Astrocyte (in vitro differentiated cells and primary cell): ENCODE measurements at places on chromosomes 2 and 18.
A peak's percentile ranks its signal among the peaks of the same experiment; 100 is the strongest.

DNA sequence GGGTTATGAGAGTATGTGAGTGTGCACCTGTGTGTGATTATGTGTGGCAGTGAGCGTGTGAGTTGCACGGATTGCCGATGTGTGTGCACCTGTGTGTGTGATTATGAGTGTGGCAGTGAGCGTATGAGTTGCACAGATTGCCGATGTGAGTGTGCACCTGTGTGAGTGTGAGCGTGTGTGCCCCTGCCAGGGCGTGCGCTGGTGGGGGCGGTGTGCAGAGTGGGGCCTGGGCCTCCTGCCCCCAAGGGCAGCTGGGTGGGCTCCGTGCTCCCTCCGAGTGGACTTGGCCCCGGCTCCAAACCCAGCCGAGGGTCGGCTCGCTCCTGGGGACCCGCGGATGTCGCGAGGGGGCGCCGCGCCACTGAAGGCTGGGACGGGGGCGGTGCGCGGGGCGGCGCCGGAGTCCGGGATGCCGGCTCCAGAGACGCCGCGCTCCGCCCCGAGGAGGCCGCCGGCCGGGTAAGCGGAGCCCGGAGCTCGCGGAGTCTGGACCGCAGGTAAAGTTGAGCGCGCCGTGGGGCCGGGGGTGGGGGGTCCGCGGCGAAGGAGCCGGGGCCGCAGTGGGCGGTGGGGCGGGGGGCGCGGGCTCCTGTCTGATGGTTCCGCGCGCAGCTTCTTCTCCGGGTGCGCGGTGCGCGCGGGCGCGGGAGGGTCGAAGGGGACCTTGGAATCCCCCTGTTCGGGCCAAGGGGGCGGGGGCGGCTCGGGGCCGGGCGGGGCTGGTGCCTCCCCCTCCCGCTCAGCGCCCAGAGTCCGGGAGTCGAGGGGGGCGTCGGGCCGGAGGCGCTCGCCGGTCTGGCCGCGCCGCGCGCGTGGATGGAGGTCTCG is at the start of gene KCNG2:
Gene KCNG2, plus strand, starts transcription at position 421 of the 828 bp plus-strand sequence. CDS start 65,730 bp downstream, outside the sequence.
- DNase-seq: no peak

DNA sequence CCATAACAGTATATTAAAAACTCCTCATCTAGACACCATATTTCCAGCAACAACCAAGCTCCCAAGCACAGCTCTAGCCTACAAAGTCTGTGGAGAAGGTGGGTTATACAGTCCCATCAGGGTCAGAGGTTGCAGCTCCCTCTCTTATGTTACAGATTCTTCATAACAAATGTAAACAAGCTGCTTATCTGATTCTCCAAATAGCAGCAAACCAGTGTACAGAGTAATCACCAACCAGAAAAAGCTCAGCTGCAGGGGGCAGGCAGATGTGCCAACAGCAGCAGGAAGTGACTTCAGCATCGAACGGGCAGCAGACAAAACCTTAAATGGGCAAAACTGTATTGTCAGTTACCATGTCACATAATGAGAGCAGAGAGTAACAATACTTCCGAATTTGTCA is 52.9 kb upstream of the NABP1 start:
- DNase-seq: no peak

DNA sequence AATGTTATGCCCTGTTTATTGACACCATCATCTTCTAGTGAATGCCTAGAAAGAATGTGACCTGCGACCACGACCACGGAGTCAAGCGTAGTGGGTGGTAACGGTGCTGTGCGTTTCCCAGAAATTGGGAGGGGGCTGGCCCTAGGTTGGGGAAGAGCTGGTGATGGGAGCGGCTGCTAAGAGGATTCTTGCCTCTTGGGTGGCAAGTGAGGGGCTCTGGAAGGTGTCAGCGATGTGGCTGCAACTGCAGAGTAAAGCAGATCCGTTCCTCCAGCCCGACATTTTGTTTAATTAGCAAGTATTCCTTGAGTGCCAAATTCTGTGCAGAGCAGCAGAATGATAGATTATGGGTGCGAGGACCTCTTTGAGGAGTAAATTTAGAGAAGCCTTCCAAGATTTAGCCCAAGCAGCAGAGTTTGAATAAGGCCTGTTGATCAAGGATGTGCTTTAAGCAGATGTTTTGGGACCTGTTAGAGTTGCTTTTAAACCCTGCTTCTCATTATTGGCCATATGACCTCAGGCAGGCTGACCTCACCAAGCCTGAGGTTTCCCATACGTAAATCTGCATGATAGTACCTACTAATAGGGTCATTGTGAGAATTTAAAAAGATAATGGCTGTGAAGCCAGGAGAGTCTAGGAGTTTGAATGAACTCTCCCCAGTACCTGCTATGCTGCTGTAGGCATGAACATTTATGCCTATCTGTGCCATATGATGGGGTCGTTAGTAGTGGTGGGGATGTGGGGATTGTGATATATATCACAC is 287.7 kb downstream of the PTGR3 start:
- no peak for DNase-seq

DNA sequence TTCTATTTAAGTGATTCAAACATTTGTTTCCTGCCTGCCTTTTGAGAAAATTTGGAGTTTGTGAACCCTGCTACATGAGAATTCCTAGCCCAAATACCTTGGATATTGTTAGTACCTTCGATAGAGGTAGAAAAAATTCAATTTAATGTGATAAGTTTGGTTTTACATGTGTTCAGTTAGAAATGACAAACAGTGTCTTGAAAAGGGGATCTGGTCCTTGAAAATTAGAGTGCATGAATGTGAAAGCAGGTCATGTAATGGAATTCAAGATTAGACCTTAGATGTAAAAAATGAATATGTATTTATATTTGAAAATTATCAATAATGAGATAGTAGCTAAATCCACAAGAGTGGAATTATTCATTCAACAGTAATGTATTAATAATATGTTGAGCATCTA is 70.5 kb downstream of the PIK3C3 start:
- DNase-seq: no peak

- no peak for DNase-seq
Measured at GRCh38 chr2:180763263-180763989, 217.0 kb upstream of the UBE2E3 start.

DNA sequence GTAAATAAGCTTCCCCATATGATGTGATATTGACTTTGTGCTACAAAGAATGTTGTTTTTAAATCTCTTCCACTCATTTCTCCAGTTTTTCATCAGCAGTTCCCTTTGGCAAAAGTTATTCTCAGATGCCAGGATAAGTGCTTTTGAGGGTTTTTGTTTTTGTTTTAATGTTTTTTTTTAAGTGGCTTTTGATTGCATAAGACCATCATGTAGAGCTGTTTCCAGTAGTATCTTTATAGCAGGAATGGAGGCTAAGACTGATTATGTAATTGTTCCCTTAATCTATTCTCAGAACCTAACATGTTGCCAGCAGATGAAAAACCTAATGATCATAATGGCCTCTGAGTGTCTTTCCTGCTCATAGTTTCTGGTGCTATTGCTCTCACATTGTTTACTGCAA is 77.9 kb downstream of the CABLES1 start:
- DNase-seq: no peak

DNA sequence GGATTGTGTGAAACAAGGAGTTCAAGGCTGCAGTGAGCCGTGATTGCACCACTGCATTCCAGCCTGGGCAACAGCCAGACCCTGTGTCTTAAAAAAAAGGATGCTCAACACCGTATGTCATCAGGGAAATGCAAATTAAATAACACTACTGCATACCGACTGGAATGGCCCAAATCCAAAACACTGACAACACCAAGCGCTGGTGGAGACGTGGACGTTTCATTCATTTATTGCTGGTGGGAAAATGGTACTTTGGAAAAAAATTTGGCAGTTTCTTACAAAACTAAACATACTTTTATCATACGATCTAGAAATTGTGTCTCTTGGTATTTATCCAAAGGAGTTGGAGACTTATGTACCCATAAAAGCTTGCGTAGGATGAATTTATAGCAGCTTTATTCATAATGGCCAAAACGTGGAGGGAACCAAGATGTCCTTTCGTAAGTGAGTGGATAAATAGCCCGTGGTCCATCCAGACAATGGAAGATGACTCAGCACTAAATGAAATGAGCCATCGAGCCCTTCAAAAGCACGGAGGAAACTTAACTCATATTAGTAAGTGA is 24.2 kb downstream of the NEU4 start:
- peak; percentile 68 for DNase-seq

GRCh38 chr2:221019668-221020067 is 552.4 kb downstream of the EPHA4 start:
- no peak for DNase-seq

GRCh38 chr18:48947092-48947491 is 3.7 kb downstream of the SMAD7 start:
- no peak for DNase-seq

DNA sequence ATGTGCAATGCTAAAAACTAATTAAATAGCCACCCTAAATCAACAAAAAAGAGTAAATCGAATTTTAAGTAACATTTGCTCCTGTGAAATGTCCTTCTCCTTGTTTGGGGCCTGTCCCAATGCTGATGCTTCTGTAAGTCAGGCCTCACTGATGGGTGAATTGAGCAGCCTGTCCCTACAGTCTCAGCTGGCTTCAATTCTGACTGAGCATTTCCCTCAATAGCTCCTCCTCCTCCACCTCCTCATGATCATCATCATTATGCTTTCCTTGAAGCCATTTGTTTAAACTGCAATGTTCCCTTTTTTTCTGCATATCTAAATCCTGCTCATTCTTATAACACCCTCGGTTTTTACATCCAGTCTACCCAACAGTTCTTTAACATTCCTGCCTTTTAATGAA is 137.2 kb upstream of the CELF4 start:
- no peak for DNase-seq

GRCh38 chr2:2464094-2464493 is 133.0 kb upstream of the MYT1L start:
- DNase-seq: no peak

- peak; percentile 97 for DNase-seq
Measured at GRCh38 chr2:69789175-69789721, 40.2 kb upstream of the GMCL1 start.

DNA sequence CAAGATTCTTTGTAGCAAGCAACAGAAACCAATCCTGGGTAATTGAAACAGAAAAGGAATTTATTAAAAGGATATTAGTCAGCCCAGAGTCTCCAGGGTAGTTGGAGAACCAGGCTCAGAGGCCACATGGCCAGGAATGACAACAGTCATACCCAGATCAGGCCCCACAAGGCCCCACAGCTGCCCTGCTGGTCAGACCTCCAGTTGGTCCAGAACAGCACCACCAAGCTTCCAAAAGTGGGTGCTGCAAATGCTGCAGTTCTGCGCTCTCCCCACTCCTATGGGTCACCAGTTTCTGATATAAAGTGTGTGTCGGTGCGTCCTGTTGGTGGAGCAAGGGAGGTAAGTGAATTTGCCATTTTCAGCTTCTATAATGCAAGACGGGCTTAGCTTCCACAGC is 29.9 kb downstream of the KLHL29 start:
- no peak for DNase-seq

DNA sequence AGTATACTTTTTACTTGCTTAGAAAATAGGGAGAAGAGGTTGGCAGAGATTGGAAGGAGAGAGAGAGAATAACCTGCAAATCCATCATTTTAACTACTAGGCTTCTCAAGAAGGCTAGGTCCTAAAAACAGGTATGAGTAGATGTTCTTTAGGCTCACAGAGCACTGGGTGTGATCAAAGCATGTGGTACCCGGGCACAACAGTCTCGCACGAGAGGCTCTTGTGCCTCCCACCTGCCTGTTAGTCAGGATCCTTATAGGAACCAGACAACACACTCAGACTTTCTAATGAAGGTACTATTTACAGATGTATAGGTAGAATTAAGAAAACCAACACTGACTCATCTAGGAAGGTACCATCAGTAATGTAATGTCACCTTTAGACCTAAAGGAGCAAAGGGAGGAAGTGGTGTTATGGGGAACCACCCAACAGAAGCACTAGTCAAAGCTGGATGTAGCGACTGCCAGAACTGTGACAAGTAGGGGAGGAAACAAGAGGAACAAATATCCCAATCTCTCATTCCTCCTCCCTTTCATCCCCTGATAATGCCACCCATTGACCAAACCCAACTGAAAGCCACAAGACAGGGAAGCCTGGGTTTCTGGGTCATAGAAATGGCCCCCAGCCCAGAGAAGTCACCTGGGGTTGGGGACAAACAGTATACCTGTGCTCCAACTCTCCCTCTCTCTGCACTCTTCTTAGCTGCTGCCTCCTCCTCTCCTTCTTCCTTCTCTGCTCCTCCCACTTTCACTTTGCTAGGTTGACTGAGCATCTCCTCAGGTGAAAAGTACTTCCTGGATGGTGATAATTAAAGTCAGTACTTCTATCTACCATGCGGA is 16.0 kb upstream of the MARCHF4 start:
- DNase-seq: no peak

DNA sequence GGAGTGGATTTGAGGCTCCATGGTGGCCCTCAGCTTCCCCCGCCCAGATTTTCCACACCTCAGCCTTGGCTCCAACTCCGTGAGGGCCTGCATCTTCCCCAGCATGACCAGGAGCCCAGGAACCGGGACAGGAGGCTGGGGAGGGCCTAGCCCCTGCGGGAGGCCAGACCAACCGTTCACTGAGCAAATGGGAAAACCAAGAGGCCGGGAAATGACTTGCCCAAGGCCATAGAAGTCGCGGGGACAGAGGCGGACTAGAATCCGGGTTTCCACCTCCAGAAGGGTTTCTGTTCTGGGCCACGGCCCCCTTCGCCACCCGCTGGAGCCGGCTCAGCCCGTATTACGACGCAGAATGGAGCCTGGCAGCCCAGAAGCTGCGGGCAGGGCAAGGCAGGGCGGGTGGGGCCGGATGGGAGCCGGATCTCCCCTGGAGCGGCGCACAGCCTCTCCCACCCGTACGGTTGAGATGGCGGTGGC is 7.9 kb upstream of the CRYBA2 start:
- no peak for DNase-seq

GRCh38 chr2:150376553-150377335 is 110.7 kb downstream of the RND3 start:
- DNase-seq: peak; percentile 66

GRCh38 chr2:122136056-122136455 is 380.6 kb downstream of the TSN start:
- no peak for DNase-seq

DNA sequence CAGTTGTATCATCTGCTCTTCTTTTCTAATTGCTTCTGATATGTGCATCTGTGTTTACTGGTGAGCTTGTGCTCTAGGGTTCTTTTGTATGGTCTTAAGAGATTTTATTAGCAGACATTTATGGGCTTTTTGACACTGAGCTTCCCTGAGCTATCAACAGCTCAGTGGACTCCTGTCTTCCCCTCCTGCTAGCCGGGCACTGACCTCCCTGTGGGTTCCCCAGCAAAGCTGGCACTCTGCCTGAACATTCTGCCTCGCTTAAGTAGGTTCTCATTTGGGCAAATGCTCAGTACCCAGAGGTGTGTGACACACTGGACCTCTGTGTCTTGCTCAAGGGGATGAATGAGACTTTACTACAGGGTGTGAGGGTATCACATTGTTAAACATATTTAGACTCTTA is 15.8 kb downstream of the TRAF3IP1 start:
- DNase-seq: no peak

GRCh38 chr2:40321016-40321623 is 130.8 kb downstream of the SLC8A1 start:
- no peak for DNase-seq

- peak; percentile 44 for DNase-seq
Measured at GRCh38 chr2:43513216-43513615, 82.6 kb downstream of the THADA start.

- DNase-seq: peak; percentile 54
Measured at GRCh38 chr2:233386382-233387041, 32.2 kb downstream of the DGKD start.
